ENCODE measurements at places on chromosomes 13 and 19.
A peak's percentile ranks its signal among the peaks of the same experiment; 100 is the strongest.

- DNase-seq = peak; percentile 29
Measured at GRCh38 chr19:39765091-39766076, 13.3 kb upstream of the LEUTX start.

- DNase-seq = no peak
Measured at GRCh38 chr19:17109962-17110598, 34.5 kb downstream of the MYO9B start.

GRCh38 chr19:681029-682019 is 5.1 kb downstream of the FSTL3 start:
- no peak for DNase-seq

DNA sequence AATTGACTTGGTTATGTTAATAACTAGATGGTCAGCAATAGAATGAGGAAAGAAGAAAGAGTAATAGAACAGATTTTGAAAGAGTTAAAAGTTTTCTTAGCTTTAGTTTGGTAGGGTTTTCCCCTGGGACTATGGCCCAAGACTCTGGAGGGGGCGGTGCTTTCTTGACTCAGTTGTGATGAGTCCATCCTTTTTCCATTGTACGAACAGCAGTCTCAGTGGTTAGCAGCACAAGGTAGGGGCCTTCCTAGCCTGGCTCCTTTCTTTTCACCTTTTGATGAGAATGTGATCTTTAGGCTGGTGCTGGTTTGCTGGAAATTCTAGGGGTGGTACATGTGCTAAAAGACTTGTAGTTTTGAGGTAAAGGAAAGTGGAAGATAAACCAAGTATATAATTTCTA is 38.8 kb downstream of the ZNF506 start:
- no peak for DNase-seq

DNA sequence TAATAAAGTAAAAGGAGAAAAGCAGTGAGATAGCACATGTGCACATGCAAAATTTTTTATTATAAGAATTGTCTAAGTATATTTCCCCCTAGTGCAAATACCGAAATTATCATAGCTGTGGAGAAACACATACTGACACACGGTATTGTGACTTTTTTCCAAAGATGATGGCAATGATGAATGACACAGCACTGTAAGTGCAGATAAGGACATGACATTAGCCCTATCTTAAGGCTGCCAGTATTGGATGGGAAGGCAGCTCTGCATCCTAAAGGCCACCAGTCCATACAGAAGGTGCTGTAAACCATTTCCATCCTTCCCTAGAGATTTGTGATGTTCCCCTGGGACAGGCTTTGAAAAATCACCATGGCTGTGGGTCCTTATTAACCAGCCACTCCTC is 11.5 kb upstream of the MICU2 start:
- DNase-seq = no peak
